ENCODE measurements at places on chromosomes 2 and 18. TPM values are rescaled to one million over a fixed set of nuclear protein-coding genes. Genes with fewer than 3 reads are reported as not detected.

- H3K36me3 ChIP-seq, result no peaks in the 10 kb centered on the region
- DNase-seq, result no peak
- H3K4me1 ChIP-seq, result no peaks in the 10 kb centered on the region
Observed at GRCh38 chr18:13934058-13934457, 18.7 kb upstream of the MC2R start.

- no peaks in the 10 kb centered on the region for H3K4me1 ChIP-seq
- H3K36me3 ChIP-seq, result no peaks in the 10 kb centered on the region
- H3K27me3 ChIP-seq, result no peaks in the 10 kb centered on the region
- no peak for DNase-seq
- no peak overlapping the region for H3K27ac ChIP-seq
- no peak overlapping the region for H3K4me3 ChIP-seq
Observed at GRCh38 chr2:125658583-125658982, 997.4 kb upstream of the GYPC start.

DNA sequence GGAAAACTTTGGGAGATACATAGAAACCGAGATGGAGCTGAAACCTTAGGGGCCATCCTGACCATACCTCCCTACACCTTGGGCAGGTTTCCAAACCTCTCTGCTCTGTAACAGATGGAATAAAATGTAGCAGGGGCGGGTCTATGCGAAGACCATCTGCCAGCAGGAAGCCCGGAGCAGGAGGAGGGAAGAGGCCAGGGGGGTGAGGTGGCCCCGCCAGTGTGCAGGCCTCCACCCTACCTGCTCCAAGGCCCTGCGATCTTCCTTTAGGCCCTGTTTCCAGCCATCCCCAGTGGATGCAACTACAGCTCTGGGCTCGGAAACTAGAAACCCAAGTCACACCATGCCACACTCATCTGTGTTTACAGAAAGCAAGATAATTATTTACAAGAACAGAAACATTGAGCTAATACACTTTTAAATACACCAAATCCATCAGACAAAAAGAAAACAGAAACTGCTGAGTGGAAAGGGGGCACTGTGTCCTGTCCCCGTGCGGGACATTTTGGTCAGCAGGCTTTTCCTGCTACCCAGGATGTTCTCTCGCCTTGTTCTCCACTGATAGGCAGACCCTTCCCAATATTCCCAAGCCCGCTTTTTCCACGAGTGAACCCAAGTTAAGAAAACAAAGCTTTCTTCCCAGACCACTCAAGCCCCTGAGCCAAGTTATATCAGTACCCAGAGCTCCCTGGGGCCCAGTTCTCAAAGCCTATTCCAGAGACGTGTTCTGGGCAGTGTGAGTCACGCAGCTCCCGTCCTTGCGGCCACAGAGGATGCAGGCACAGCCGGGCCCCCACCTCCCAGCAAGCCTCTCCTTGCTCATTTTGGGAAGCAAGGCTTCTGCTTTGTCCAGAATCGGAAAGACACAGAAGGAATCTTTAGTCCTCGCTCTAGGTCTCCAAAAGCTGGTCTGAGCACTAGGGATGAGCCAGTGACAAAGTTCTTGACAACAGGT, 17.3 kb downstream of the CIB4 start:
- no peaks in the 10 kb centered on the region for H3K4me1 ChIP-seq
- DNase-seq, result no peak
- H3K36me3 ChIP-seq, result no peaks in the 10 kb centered on the region
- no peak overlapping the region for H3K27ac ChIP-seq

DNA sequence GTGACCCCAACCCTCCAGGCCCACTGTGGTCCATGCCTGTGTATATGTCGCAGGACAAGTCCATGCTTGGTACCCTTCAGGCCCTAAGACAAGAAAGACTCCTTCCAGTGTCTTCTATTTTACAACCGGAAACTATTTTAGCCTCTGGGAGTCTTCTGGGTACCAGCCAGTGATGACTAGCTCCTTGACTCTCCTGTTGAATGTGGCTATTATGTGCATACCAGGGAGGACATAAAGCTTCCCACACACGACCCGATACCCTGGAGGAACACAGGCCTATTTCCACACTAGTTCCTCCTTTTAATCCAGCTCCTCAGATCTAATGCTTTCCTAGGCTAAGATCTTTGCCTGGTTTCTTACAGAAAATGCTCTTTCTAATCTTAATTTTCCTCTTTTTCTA, 178.1 kb downstream of the NCKAP5 start:
- no peaks in the 10 kb centered on the region for H3K36me3 ChIP-seq
- no peak overlapping the region for H3K4me3 ChIP-seq
- no peak overlapping the region for H3K27ac ChIP-seq
- DNase-seq, result no peak
- H3K4me1 ChIP-seq, result no peaks in the 10 kb centered on the region

DNA sequence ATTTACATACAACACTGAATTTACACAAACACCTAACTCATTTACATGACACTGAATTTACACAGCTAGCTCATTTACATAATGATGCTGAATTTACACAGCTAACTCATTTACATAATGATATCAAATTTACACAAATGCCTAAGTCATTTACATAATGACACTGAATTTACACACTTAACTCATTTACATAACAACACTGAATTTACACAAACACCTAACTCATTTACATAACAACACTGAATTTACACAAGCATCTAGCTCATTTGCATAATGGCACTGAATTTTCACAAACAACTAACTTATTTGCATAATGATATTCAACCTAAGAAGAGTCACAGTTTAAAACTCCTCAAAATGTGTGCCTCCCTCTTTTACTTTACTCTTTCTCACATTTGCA, 511.7 kb downstream of the GALR1 start:
- H3K27ac ChIP-seq, result no peak overlapping the region
- H3K4me3 ChIP-seq, result no peak overlapping the region
- H3K27me3 ChIP-seq, result peaks cover 17% of the 10 kb centered on the region

DNA sequence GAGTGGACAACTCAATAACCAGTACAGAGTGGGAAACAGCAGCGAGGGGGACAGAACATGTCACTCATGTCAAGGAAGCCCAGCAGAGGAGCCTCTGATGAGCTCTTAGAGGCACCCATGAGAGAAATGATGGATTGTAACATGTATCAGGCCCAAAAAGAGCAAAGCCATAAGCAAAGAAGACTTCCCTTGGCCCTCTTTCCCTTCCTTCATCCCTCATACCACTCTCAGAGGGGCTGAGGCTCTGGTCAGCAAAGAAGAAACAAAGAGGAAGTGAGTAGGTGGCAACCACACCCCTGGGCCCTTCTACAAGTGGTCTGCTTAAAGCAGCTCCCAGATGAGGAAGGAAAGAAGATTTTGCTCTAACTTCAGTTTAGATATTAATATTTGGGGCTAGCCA, 112.8 kb downstream of the CDC42EP3 start:
- no peak overlapping the region for H3K27ac ChIP-seq
- no peaks in the 10 kb centered on the region for H3K36me3 ChIP-seq
- peaks cover 28% of the 10 kb centered on the region for H3K4me1 ChIP-seq
- no peaks in the 10 kb centered on the region for H3K27me3 ChIP-seq

DNA sequence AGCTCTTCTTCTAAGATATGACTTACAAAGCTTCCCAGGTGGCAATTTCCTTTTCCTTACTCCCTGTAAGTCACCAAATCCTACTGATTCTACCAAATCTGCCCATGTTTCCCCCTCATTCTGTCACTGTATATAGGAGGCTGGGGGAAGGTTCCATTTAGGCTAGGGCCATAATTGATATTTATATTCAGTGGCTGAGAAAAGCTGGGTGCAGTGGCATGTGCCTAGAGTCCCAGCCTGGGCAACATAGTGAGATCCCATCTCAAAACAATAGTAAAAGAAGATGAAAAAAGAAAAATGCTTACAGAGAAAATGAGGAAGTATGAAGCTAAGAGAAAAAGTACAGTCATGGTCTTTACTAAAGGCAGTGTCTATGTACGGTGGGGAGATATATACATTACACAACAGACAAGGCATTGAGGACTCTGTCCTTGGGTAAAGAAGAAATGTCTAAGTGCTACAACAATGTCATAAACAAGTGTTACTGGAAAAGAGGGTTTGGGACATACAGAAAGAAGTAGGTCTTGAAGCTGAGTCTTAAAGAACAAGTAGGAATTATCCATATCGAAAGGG, 4.8 kb downstream of the CWC22 start:
- H3K27me3 ChIP-seq, result no peaks in the 10 kb centered on the region
- no peak overlapping the region for H3K4me3 ChIP-seq
- no peak for DNase-seq
- H3K27ac ChIP-seq, result no peak overlapping the region
- H3K4me1 ChIP-seq, result peaks cover 61% of the 10 kb centered on the region
- peaks cover 27% of the 10 kb centered on the region for H3K36me3 ChIP-seq

DNA sequence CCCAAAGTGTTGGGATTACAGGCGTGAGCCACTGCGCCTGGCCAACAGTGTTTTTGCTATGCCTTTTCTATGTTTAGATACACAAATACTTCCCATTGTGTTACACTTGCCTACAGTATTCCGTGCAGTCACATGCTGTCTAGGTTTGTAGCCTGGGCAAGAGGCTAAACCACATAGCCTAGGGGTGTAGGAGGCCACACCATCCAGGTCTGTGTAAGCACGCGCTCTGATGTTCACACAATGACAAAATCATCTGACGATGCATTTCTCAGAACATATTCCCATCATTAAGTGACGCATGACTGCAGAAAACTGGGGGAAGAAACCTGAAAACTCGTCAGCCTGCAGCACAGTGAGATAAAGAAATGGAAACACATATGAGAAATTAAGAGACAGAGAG, 46.1 kb upstream of the TWIST2 start:
- no peak overlapping the region for H3K27ac ChIP-seq
- no peak overlapping the region for H3K4me3 ChIP-seq
- H3K36me3 ChIP-seq, result no peaks in the 10 kb centered on the region
- H3K4me1 ChIP-seq, result no peaks in the 10 kb centered on the region
- no peak for DNase-seq

- no peak overlapping the region for H3K27ac ChIP-seq
- no peaks in the 10 kb centered on the region for H3K36me3 ChIP-seq
- DNase-seq, result no peak
- H3K4me3 ChIP-seq, result no peak overlapping the region
Observed at GRCh38 chr2:204665207-204665606, 119.9 kb downstream of the PARD3B start.

- H3K4me3 ChIP-seq, result no peak overlapping the region
- no peaks in the 10 kb centered on the region for H3K4me1 ChIP-seq
- no peak overlapping the region for H3K27ac ChIP-seq
- H3K27me3 ChIP-seq, result peaks cover 3% of the 10 kb centered on the region
- no peaks in the 10 kb centered on the region for H3K36me3 ChIP-seq
- DNase-seq, result no peak
Observed at GRCh38 chr2:29223257-29223656, 108.0 kb downstream of the CLIP4 start.

DNA sequence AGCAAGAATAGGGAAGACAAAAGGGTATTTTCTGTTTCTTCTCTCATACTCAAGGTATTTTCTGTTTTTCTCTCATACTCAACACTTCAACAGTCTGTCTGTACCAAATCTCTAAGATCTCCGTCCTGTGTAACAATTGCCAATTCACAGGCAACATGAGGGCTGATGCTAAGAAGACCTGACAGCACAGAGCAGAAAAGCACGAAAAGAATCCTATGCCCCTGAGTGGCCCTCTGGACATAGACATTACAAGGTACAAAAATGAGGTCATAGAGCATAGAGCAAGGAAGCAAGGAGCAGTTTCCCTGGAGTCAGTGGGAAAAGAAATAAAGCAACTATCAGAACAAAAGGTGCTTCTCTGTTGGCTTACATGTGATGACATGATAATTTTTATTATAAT, 1612.6 kb upstream of the CELF4 start:
- no peaks in the 10 kb centered on the region for H3K36me3 ChIP-seq
- no peak for DNase-seq
- H3K4me1 ChIP-seq, result no peaks in the 10 kb centered on the region
- H3K4me3 ChIP-seq, result no peak overlapping the region
- no peak overlapping the region for H3K27ac ChIP-seq
- no peaks in the 10 kb centered on the region for H3K27me3 ChIP-seq

- no peaks in the 10 kb centered on the region for H3K36me3 ChIP-seq
- no peaks in the 10 kb centered on the region for H3K4me1 ChIP-seq
- no peak overlapping the region for H3K4me3 ChIP-seq
- H3K27me3 ChIP-seq, result no peaks in the 10 kb centered on the region
- H3K27ac ChIP-seq, result no peak overlapping the region
Observed at GRCh38 chr2:167265722-167266121, 377.4 kb downstream of the XIRP2 start.

Gene LAMA3
- total RNA-seq, result 0.07 TPM

Gene C2orf76
- total RNA-seq, result 9.9 TPM

Gene CABLES1
- total RNA-seq, result 3.8 TPM

Gene ALPP
- total RNA-seq, result not detected

Gene MC5R
- not detected for total RNA-seq

Gene LYPD1
- not detected for total RNA-seq

Gene ARHGEF33
- 0.39 TPM for total RNA-seq

Measured in activated CD4-positive, alpha-beta T cell treated with anti-CD3 and anti-CD28 coated beads for 36 hours (primary cell).